ENCODE measurements at places on chromosomes 2 and 18. TPM values are rescaled to one million over a fixed set of nuclear protein-coding genes. Genes with fewer than 3 reads are reported as not detected.

NGEF gene
- total RNA-seq = 2.5 TPM

MOGAT1 gene
- total RNA-seq = 0.18 TPM

RAB27B gene
- total RNA-seq = 0.75 TPM

CTAGE1 gene
- not detected for total RNA-seq

STEAP3 gene
- total RNA-seq = 0.78 TPM

CYS1 gene
- 0.78 TPM for total RNA-seq

ZNF521 gene
- total RNA-seq = not detected

SLC8A1 gene
- 5.5 TPM for total RNA-seq

MC2R gene
- total RNA-seq = not detected

ITGB6 gene
- total RNA-seq = not detected

DNAJC5G gene
- not detected for total RNA-seq

STPG4 gene
- not detected for total RNA-seq

ANKRD30BL gene
- not detected for total RNA-seq

IL1R1 gene
- total RNA-seq = 0.52 TPM

ZDBF2 gene
- total RNA-seq = 10.8 TPM

TDRD15 gene
- not detected for total RNA-seq

CPS1 gene
- 1.4 TPM for total RNA-seq

UGT1A8 gene
- total RNA-seq = not detected

LOXL3 gene
- 2.1 TPM for total RNA-seq

SP140 gene
- 316 TPM for total RNA-seq

PCARE gene
- not detected for total RNA-seq

CCDC93 gene
- total RNA-seq = 33.8 TPM

XIRP2 gene
- total RNA-seq = not detected

WNT10A gene
- 0.18 TPM for total RNA-seq

DDX1 gene
- 100.0 TPM for total RNA-seq

CDCA7 gene
- total RNA-seq = 128 TPM

CNTNAP5 gene
- not detected for total RNA-seq

ANKMY1 gene
- 25.1 TPM for total RNA-seq

CAPN14 gene
- 0.18 TPM for total RNA-seq

CD8B2 gene
- total RNA-seq = not detected

SLC19A3 gene
- total RNA-seq = not detected

IRS1 gene
- 1.9 TPM for total RNA-seq

DSG2 gene
- total RNA-seq = 1.4 TPM

UPP2 gene
- total RNA-seq = not detected

PROM2 gene
- total RNA-seq = 0.59 TPM

HAAO gene
- total RNA-seq = 5.8 TPM

TIGD1 gene
- 9.1 TPM for total RNA-seq

REG1B gene
- total RNA-seq = not detected

AFTPH gene
- 36.6 TPM for total RNA-seq

DAW1 gene
- not detected for total RNA-seq

ARHGEF4 gene
- total RNA-seq = 0.11 TPM

SLC35G4 gene
- not detected for total RNA-seq

UGT1A3 gene
- not detected for total RNA-seq

MYO5B gene
- not detected for total RNA-seq

ASXL3 gene
- total RNA-seq = not detected

ACTG2 gene
- total RNA-seq = 0.21 TPM

APLF gene
- total RNA-seq = 3.8 TPM

ST8SIA5 gene
- total RNA-seq = 0.05 TPM

TUBA4B gene
- not detected for total RNA-seq

ASTL gene
- 1.3 TPM for total RNA-seq

CXCR4 gene
- total RNA-seq = 140 TPM

DPY30 gene
- 72.1 TPM for total RNA-seq

TOGARAM2 gene
- 4.0 TPM for total RNA-seq

LIPG gene
- total RNA-seq = 0.59 TPM

MALL gene
- 2.3 TPM for total RNA-seq

All from activated T-helper 2 cell treated with anti-CD3 and anti-CD28 coated beads, Interferon-gamma antibody, Interleukin-2, Interleukin-4, amounts not matched to agents 10 μg/mL and 5 μg/mL and 100 μg/mL, durations not matched to agents 14 hours and 24 hours and 36 hours (primary cell).